Fibroblast of the aortic adventitia (primary cell): ENCODE measurements at places on chromosomes 6 and 20. TPM values are rescaled to one million over a fixed set of nuclear protein-coding genes. Genes with fewer than 3 reads are reported as not detected.

The PACRG gene
- 0.63 and 2.9 TPM in 2 replicates for total RNA-seq

The BMP2 gene
- 10.6 and 12.3 TPM in 2 replicates for total RNA-seq

The SLC22A2 gene
- total RNA-seq: not detected in 2 replicates

The BPIFB4 gene
- not detected in 2 replicates for total RNA-seq

The PHF3 gene
- 78.5 and 146 TPM in 2 replicates for total RNA-seq

The SLC17A2 gene
- 0.09 TPM in 1 of 2 replicates, not detected in the other for total RNA-seq

The RAMACL gene
- 2.4 and 2.5 TPM in 2 replicates for total RNA-seq

The IPCEF1 gene
- total RNA-seq: 0.54 and 1.3 TPM in 2 replicates

The TFAP2D gene
- total RNA-seq: 5.1 TPM in 1 of 2 replicates, not detected in the other

The C4A gene
- 5.2 and 33.5 TPM in 2 replicates for total RNA-seq

The GNRH2 gene
- not detected in 2 replicates for total RNA-seq

The TRDN gene
- under 0.01 TPM in 1 of 2 replicates, not detected in the other for total RNA-seq

The FAM184A gene
- 0.74 and 1.9 TPM in 2 replicates for total RNA-seq

The GINS1 gene
- total RNA-seq: 7.9 and 15.9 TPM in 2 replicates

The FOXS1 gene
- 2.3 TPM in 1 of 2 replicates, not detected in the other for total RNA-seq

The NCOA5 gene
- total RNA-seq: 11.9 and 24.0 TPM in 2 replicates

The ECT2L gene
- under 0.01 and 3.3 TPM in 2 replicates for total RNA-seq

The XKR7 gene
- not detected in 2 replicates for total RNA-seq

The SAMD10 gene
- total RNA-seq: 0.16 and 2.3 TPM in 2 replicates

The TUBE1 gene
- total RNA-seq: 25.0 and 38.2 TPM in 2 replicates

The MOCS1 gene
- 3.9 and 8.4 TPM in 2 replicates for total RNA-seq

The MLN gene
- total RNA-seq: not detected in 2 replicates

The KCNK16 gene
- total RNA-seq: not detected in 2 replicates

The SIGLEC1 gene
- total RNA-seq: 0.08 TPM in 1 of 2 replicates, not detected in the other

The TFAP2B gene
- under 0.01 TPM in 1 of 2 replicates, not detected in the other for total RNA-seq

The HLA-DQB1 gene
- not detected in 2 replicates for total RNA-seq

The LBP gene
- not detected in 2 replicates for total RNA-seq

The PHACTR3 gene
- not detected in 2 replicates for total RNA-seq

The RAB44 gene
- total RNA-seq: not detected in 2 replicates

The HBS1L gene
- total RNA-seq: 141 and 158 TPM in 2 replicates

The VWA7 gene
- 0.36 and 0.90 TPM in 2 replicates for total RNA-seq

The ZSCAN23 gene
- 6.7 and 12.0 TPM in 2 replicates for total RNA-seq

The SNAP25 gene
- total RNA-seq: 0.65 and 3.1 TPM in 2 replicates

The LINC00237 gene
- not detected in 2 replicates for total RNA-seq

The CDK5RAP1 gene
- 14.8 and 17.7 TPM in 2 replicates for total RNA-seq

The PPP1R16B gene
- 0.09 and 0.33 TPM in 2 replicates for total RNA-seq

The SRF gene
- total RNA-seq: 17.5 and 17.9 TPM in 2 replicates

The HLA-F gene
- total RNA-seq: 1.1 and 2.9 TPM in 2 replicates

The FAM83C gene
- not detected in 2 replicates for total RNA-seq

The RBPJL gene
- total RNA-seq: not detected in 2 replicates
